ENCODE measurements at places on chromosomes 4 and X.

DNA sequence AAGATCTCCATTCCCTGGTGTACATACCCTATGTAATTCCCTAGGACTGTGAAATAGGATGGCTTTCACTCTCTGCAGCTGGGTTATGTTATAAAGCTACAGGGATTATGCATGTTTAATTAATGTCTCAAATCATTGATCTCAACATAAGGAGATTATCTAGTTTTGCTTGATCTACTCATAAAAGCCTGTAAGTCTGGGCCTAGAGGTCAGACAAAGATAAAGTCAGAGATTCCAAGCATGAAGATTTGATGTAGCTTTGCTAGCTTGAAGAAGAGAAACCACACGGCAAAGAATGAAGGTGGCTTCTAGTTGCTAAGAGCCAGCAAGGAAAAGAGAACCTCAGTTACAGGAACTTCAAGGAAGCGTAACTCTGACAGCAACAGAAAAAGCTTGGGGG is 456.9 kb downstream of the CCSER1 start:
- DNase-seq = no peak

DNA sequence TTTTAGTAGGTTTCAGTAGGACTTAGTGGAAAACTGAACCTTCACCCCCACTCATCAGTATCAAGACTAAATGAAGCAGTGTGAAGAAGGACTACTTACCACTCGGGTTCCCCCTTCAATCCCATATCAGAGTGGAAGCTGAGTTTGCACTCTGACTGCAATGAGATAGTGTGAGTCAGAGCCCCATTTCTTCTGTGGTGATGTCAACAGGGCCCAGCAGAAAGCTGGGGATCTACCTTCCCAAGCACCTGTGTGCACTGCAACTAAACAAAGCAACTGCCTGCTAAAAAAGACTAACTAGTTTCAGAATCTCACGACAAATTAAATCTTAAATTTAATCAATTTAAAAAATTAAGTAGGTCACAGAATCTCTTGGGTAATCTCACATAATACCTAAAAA is 1837.0 kb upstream of the PCDH7 start:
- no peak for DNase-seq

GRCh38 chrX:110046001-110046400 is 43.1 kb downstream of the TMEM164 start:
- DNase-seq = no peak

DNA sequence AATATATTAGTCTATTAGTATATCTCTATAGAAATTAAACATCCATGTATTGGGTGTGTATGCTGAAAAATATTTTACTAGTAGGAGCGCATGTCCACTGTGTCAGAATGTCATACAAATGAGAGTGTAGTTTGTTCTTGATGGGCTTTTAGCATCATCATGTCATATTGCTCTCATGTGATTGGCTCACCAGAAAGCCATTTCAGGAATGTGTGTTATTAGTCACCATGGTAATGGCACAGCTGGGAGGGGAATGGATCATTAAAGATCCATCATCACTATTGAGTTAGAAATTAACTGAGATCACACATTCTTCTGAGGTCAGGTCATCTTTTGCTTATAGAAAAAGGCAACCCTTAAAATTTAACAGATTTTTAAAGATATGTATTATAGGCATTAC is 77.3 kb downstream of the PHEX start:
- no peak for DNase-seq

DNA sequence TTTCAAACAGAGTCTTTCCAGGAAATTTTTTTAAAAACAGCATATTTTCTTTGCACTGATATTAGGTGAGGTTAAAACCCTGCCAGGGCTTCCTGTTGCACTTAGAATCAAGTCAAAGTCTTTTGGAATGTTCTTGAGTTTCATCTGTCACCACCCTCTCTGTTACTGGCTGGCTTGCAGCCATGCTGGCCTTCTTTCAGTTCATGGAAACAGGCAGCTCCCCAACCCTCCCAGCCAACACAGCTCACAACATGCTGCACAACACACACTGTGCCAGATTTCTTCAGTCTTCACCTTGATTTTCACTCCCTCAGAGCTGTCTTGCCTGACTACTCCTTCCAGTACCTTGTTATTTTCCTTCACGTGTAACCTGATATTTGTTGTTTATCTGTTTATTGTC is 129.5 kb downstream of the KCNIP4 start:
- DNase-seq = no peak
